GM23338 (cell line): ENCODE measurements at places on chromosomes 1 and 21. TPM values are rescaled to one million over a fixed set of nuclear protein-coding genes. Genes with fewer than 3 reads are reported as not detected.

DNA sequence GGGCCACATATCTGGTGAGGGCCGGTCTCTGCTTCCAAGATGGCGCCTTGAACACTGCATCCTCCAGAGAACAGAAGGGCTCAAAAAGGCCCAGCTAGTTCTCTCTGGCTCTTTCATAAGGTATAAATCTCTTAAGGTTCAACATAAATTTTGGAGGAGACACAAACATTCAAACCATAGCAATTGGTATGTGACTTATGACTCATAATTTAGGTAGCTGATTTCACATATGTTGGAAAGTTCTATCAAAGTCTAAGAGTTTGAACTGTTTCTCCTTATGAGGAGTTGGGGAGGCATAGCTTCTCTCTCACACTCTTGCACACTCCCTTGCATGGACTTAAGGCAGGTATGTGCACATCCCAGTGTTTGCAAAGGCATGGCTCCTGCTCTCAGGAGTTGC lies 5.1 kb upstream of the FYB2 start:
- no peak for DNase-seq
- H3K27ac ChIP-seq: no peak overlapping the region
- no peaks in the 10 kb centered on the region for H3K36me3 ChIP-seq
- H3K4me3 ChIP-seq: no peak overlapping the region

GRCh38 chr21:42665484-42665883 lies 12.1 kb downstream of the PDE9A start:
- H3K36me3 ChIP-seq: no peaks in the 10 kb centered on the region
- no peak overlapping the region for H3K27ac ChIP-seq
- no peak for DNase-seq
- peaks cover 19% of the 10 kb centered on the region for H3K4me1 ChIP-seq
- no peaks in the 10 kb centered on the region for H3K27me3 ChIP-seq

DNA sequence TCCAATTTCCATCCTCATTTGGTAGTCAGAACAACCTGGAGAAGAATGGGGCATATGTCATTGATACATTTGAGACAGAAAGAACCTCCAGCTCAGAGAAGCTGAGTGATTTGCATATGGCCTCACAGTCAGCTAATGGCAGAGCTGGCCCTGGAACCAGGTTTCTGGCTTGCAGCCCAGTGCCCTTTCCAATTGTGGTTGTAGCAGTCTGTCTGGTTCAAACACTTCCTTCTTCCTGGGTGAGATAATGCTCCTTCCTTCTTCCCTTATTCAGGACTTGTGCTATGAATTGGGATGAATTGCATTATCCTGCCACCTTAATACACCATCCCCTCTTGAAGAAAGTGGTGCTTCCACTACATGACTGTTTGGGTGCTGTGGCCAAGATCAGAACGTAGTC lies 24.2 kb downstream of the SLC5A9 start:
- no peaks in the 10 kb centered on the region for H3K27me3 ChIP-seq
- no peaks in the 10 kb centered on the region for H3K36me3 ChIP-seq
- H3K27ac ChIP-seq: no peak overlapping the region
- no peak for DNase-seq
- no peak overlapping the region for H3K4me3 ChIP-seq
- H3K4me1 ChIP-seq: no peaks in the 10 kb centered on the region

- no peaks in the 10 kb centered on the region for H3K36me3 ChIP-seq
- no peak overlapping the region for H3K4me3 ChIP-seq
- H3K27me3 ChIP-seq: no peaks in the 10 kb centered on the region
- no peak overlapping the region for H3K27ac ChIP-seq
Measured at GRCh38 chr1:236103646-236104218, 38.6 kb upstream of the GPR137B start.

The CFAP74 gene
- polyA plus RNA-seq: 0.21 and 0.24 TPM in 2 replicates

The SPATA45 gene
- polyA plus RNA-seq: not detected in 2 replicates

DNA sequence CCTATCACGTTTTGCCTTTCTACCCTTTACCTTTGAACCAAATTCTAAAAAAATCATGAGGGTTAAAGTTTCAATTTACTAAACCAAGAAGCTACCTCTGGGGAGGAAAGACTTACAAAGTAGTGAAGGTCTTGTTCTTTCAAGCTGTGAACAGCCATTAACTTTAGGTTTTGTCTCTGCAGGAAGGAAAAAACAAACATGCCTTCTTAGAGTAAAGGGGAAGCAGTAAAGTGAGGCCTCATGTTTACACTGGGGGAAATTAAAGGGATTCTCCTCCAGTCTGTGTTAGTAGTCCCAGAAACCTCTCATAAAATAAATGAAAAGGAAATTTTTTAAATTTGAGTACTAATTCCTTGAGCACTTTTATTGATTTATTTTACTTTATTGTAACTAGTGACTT lies 780.2 kb upstream of the ADGRL2 start:
- no peak overlapping the region for H3K27ac ChIP-seq
- H3K4me1 ChIP-seq: no peaks in the 10 kb centered on the region
- peaks cover 36% of the 10 kb centered on the region for H3K27me3 ChIP-seq
- peak; percentile 40 for DNase-seq

- H3K4me1 ChIP-seq: peaks cover 19% of the 10 kb centered on the region
- no peak overlapping the region for H3K27ac ChIP-seq
- DNase-seq: no peak
- H3K27me3 ChIP-seq: no peaks in the 10 kb centered on the region; the same call in 1 of the 2 replicates
- H3K4me3 ChIP-seq: no peak overlapping the region
Measured at GRCh38 chr1:20191266-20191825, 5.0 kb upstream of the PLA2G2C start.

- DNase-seq: no peak
- no peak overlapping the region for H3K27ac ChIP-seq
- H3K4me3 ChIP-seq: no peak overlapping the region
- no peaks in the 10 kb centered on the region for H3K4me1 ChIP-seq
- no peaks in the 10 kb centered on the region for H3K36me3 ChIP-seq
- H3K27me3 ChIP-seq: no peaks in the 10 kb centered on the region
Measured at GRCh38 chr1:170511038-170511437, 20.9 kb upstream of the GORAB start.

GRCh38 chr1:168271636-168272035 lies 9.0 kb upstream of the TBX19 start:
- H3K36me3 ChIP-seq: no peaks in the 10 kb centered on the region
- H3K4me1 ChIP-seq: no peaks in the 10 kb centered on the region
- no peak for DNase-seq
- no peak overlapping the region for H3K4me3 ChIP-seq

- H3K4me3 ChIP-seq: no peak overlapping the region
- no peak for DNase-seq
- H3K27ac ChIP-seq: no peak overlapping the region
- H3K36me3 ChIP-seq: no peaks in the 10 kb centered on the region
- H3K27me3 ChIP-seq: no peaks in the 10 kb centered on the region
Measured at GRCh38 chr1:210377731-210378333, 49.1 kb downstream of the HHAT start.

GRCh38 chr1:14672005-14672404 lies 73.5 kb downstream of the KAZN start:
- no peak overlapping the region for H3K27ac ChIP-seq
- H3K4me3 ChIP-seq: no peak overlapping the region
- 0 out of 2 replicates have a peak, but pooled peaks cover 4% of the 10 kb centered on the region for H3K36me3 ChIP-seq

DNA sequence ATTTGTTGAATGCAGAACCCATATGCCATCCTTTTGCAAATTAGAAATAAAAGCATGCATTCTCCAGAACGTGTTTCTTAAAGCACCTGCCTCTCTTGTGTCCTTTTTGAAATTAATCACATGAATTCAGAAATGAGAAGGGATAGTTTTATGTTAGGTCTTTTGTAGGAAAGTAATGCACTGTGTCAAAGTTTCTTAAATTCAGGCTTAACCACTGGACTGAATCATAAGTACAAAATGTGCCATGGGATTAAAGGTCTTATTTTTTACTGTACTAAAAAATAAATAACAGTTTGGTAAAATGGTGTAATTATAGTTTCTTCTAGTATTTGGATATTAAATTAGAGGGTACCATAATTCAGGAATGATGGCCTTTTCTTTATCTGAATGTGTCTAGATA lies 290.1 kb upstream of the USP25 start:
- no peak overlapping the region for H3K27ac ChIP-seq
- no peaks in the 10 kb centered on the region for H3K36me3 ChIP-seq
- H3K4me3 ChIP-seq: no peak overlapping the region

- H3K27me3 ChIP-seq: no peaks in the 10 kb centered on the region
- no peak overlapping the region for H3K4me3 ChIP-seq
- H3K36me3 ChIP-seq: no peaks in the 10 kb centered on the region
- no peaks in the 10 kb centered on the region for H3K4me1 ChIP-seq
- DNase-seq: no peak
- no peak overlapping the region for H3K27ac ChIP-seq
Measured at GRCh38 chr1:47818682-47819573, 178.3 kb downstream of the TRABD2B start.

DNA sequence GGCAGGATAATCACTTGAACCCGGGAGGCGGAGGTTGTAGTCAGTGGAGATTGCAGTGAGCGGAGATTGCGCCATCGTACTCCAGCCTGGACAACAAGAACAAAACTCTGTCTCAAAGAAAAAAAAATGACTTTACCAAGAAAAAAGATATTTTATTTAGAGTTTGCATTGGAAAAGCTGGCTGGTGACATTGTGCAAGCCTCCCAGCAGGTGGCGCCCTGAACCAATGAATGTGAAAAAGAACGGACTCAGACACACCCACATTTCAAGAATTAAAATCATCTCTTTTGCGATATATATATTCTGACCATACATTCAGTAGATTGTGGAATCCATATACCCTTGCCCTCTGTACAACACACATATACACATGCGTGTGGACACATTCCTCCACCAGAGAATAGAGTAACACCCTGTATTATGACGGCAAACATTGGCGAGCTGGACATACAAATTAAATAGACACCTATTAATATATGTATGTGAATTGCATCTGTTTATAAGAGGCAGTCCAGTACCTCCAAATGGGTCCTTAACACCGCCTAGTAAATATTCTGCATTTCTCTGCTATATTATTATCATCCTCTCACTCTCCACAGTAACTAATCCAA lies 39.0 kb upstream of the CADM3 start:
- no peaks in the 10 kb centered on the region for H3K36me3 ChIP-seq
- no peak overlapping the region for H3K27ac ChIP-seq
- no peaks in the 10 kb centered on the region for H3K27me3 ChIP-seq

DNA sequence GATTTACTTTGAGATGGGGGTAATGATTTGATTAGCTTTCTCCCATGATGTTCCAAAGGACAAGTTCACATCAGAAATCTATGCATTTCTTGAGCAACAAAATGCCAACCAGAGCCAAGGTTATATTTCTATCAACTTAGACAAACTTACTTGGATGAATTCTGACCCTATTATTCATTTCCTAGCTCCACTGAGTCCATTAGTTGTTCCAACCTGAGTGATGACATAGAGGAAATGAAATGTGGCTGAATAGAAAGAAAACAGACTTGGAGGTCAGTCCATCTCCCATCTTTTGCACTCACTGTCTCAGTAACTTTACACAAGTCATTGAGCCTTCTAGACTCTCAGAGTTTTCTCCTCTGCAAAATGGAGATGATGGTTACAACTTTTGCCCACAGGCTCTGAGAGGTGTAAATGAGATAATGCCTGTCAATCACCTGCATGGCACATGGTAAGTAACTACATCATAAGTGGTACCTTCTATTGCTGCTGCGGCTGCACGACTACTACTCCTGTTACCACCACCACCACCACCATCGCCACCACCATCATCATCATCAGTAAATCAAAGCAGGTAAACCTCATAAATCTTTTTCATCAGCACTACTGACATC lies 98.2 kb downstream of the PTPN14 start:
- no peak overlapping the region; the same call in 1 of the 2 replicates for H3K4me3 ChIP-seq
- H3K4me1 ChIP-seq: peaks cover 44% of the 10 kb centered on the region
- no peak for DNase-seq
- no peaks in the 10 kb centered on the region for H3K36me3 ChIP-seq

- H3K27me3 ChIP-seq: no peaks in the 10 kb centered on the region
- H3K4me3 ChIP-seq: no peak overlapping the region
- no peak overlapping the region for H3K27ac ChIP-seq
- no peak for DNase-seq
Measured at GRCh38 chr21:21740207-21740606, 742.0 kb downstream of the NCAM2 start.

DNA sequence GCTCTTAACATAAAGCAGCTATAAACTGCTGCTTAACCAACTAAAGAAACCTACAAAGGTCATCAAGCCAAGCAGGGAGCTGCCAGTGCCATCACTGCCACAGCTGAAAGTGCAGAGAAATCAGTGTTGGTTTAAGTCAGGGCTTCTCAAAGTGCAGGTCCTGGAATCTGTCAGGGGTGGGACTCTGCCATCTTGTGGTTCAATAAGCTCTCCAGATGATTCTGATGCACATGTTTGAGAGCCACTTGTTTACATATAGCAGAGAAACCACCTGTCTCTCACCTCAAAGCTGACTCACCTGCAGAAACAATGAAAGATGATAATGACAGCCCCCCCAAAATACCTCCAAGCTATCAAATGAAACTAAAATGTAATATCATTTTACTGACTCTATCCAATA lies 49.3 kb downstream of the SH3GLB1 start:
- no peaks in the 10 kb centered on the region for H3K36me3 ChIP-seq
- peak; percentile 51 for DNase-seq
- no peaks in the 10 kb centered on the region for H3K27me3 ChIP-seq
- peaks cover 7% of the 10 kb centered on the region for H3K4me1 ChIP-seq

The CFAP107 gene
- polyA plus RNA-seq: not detected in 2 replicates
